Globus pallidus (tissue), 1 donor: ENCODE measurements at places on chromosomes 5 and 9.

GRCh38 chr5:130762031-130762430 is 403.0 kb downstream of the HINT1 start:
- no peak for DNase-seq

DNA sequence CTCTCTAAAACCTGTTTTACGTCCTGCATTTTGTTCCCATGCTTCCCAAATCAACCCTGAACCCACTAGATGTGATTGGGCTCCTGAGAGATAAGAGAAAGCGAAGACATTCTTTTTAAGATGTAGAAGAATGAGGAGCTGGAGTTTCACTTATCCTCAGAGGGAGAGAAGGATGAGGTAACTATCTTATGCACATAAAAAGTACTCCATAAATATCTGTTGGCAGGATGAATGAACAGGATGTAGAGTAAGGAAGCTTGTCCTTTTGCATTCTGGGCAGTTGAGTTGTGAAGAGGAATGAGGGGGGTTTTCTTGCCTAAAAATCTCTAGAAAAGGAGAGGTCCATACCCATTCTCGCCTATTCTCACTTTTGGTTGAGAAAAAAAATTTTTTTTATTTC is 163.2 kb downstream of the UNC13B start:
- no peak for DNase-seq

GRCh38 chr9:121067640-121068039 is 7.1 kb upstream of the CNTRL start:
- DNase-seq: no peak

- DNase-seq: no peak
Observed at GRCh38 chr5:44681906-44682305, 126.8 kb upstream of the MRPS30 start.

GRCh38 chr5:140145256-140145655 is 19.5 kb downstream of the IGIP start:
- DNase-seq: no peak

GRCh38 chr5:179603308-179603707 is 20.2 kb downstream of the HNRNPH1 start:
- DNase-seq: no peak

DNA sequence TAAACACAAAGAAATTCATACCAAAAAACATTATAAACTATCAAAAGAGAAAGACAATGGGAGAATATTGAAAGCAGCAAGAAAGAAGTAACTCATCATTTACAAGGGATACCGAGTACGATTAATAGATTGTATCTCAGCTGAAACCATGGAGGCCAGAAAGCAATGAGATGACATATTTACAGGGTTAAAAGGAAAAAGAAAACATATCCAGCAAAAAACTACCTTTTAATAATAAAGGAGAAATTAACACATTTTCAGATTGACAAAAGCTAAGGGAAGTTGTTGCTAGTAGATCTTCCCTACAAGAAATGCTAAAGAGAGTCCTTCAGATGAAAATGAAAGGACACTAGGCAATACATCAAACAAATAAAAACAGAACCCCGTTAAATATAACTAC is 364.8 kb upstream of the TNC start:
- no peak for DNase-seq

GRCh38 chr5:126640866-126641265 is 40.1 kb downstream of the PHAX start:
- no peak for DNase-seq

DNA sequence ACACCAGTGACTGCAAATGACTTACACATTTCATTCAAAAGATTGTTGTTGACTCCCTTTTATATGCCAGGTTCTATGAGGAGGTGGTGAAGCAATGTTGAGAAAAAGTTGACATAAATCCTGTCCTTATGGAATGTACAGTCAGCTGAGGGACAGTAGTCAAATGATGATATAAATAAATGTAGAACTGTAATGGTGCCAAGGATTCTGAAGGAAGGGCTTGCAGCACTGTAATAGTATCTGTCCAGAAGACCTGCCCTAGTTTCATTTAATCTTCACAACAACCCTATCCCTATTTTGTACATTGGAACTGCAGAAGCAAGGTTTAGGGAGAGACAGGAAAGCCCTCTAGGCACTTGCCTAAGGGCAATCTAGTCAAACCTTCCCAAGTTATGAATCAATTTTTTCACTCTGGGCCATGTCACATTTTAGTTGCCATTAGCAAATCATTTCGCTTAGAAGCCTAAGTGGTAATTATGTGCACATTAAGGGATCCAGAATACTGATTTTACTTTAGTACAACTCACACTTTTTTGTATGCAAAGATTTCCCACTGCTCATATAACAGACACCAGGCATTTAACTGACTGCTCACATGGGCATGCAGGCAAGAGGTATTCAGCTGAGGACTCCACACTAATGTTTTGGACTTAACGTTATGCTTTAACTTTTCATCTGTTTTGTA is 34.5 kb upstream of the LIFR start:
- no peak for DNase-seq

DNA sequence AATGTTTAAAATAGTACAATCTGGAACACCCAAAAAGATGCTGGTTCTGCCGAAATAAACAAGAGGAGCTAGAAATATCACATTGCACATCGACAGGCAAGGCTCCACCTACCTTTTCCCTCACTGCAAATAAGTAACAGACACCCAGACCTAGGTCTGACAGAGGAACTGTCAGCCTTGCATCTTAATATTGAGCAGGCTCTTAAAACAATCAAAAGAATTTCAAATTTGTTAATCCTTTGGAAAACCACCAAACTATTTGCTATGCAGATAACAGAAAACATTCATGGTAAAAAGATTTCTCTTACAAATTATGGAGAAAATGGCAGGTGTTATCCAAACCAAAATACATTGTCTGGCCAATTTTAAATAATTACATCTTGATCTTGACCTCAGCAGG is 71.3 kb downstream of the FRMD3 start:
- DNase-seq: no peak

DNA sequence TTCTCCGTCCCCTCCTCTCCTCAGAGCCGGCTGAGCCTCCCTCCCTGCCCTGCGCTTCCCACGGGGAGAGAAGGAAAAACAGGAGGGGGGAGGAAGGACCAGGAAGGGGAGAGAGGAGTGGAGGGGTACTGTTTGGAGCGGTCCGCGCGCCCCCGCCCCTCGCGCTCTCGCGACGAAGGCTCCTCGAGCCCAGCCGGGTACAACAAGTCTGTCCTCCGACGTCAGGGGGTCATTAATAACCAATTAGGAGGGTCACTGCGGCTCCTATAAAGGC is 480 bp upstream of the PRDM12 start:
- no peak for DNase-seq

GRCh38 chr5:178388386-178389025 is 155.9 kb upstream of the PHYKPL start:
- no peak for DNase-seq

GRCh38 chr9:124658165-124659017 is 112.7 kb downstream of the NR6A1 start:
- peak; percentile 96 for DNase-seq

DNA sequence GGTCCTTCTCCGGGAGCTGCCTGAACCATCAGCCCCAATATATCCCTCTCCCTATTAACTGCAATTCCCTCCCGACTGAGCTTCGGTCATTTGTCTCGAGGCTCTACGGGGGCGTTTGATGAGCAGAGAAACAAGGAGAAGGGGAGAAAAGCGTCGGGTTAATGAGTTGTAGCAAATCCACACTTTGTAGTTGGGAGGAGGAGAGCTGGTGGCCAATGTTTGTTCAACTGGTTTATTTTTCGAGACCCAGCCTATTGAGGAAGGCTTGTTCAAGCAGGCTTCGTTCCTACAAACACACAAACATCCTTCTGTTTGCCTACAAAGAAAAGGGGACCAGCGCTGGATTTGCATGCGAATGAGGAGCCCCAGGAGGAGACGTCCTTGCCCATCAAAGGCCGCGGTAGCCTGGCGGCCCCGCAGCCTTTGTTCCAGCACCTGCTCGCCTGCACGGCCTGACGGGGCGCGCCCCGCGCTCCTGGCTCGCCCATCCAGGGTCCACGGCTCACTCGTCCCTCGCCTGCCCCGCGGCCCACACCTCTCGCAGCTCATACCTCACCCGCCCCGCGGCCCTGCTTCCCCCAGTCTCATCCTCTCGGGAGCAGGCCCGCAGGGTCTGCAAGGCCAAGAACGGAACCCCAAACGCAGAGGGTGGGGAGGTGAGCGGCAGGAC is 4.6 kb downstream of the FOXD1 start:
- no peak for DNase-seq

GRCh38 chr5:93511445-93511844 is 69.6 kb downstream of the NR2F1-AS1 start:
- no peak for DNase-seq

GRCh38 chr9:108400297-108400696 is 455.5 kb downstream of the ACTL7B start:
- DNase-seq: no peak

GRCh38 chr9:2872250-2872930 is 28.5 kb upstream of the PUM3 start:
- peak; percentile 31 for DNase-seq

GRCh38 chr9:124699575-124699974 is 71.5 kb downstream of the NR6A1 start:
- no peak for DNase-seq

DNA sequence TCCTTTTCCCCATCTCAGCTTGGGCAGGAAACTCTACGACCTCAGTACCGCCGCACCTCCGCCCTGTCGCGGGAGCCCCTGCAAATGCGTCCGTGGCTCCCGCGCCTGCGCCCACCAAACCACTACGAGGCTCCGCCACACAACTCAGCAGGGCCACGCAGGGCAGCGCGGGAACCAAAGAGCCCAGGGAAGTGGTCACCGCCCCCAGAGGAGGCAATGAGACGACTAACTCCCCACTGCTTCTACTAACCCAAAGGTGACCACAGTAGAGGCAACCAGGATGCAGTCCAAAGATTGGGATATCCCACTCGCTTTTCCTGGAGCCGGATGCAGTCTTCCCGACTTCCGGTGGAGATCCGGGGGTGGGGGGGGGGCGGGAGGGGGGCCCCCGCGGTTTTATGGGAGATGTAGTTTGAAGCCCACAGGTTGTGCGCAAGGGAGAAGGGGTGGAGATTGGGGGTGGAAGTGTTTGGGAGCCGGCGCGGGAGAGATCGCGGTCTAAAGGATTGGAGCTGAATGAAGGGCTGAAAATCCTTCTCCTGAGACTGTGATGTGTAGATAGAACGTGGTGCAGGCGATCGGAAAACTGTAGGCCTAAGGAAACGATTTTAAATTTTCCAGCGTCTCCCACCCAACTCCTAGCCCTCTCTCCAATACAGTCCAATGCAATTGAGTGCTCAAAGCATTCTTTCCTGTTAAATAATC is at the start of gene NUDT12:
TSS of gene NUDT12 (minus strand) at position 337 of the 705 bp plus-strand sequence. CDS start 2,541 bp downstream, outside the sequence.
- DNase-seq: peak; percentile 81

GRCh38 chr5:101393795-101394450 is 490.8 kb upstream of the ST8SIA4 start:
- DNase-seq: no peak

DNA sequence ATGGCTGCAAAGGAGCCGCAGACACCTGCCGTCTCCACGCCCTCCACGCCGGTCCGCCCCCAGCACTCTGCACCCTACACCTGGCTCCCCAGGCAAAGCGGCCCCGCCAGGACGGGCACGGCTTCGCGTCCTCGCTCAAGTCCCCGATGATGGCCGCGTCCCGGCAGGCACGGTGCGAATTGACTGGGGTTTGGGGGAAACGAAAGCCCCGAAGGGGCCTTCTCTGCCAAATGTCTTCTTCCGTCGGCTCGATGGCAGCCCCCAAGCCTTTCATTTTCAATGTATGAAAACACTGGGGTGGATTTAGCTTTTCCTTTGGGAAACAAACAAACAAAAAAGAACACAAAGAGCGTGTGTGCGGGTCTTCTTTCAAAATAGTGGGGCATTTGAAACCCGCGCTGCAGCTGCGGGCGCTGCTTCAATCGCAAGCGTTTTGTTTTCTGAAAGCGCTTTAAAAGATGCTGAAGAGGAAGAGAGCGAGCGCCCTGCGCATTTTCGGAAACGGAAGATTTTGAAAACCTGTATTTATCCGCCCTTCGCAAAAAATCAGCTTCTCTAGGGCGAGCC is 160.0 kb downstream of the RMI1 start:
- DNase-seq: peak; percentile 38

DNA sequence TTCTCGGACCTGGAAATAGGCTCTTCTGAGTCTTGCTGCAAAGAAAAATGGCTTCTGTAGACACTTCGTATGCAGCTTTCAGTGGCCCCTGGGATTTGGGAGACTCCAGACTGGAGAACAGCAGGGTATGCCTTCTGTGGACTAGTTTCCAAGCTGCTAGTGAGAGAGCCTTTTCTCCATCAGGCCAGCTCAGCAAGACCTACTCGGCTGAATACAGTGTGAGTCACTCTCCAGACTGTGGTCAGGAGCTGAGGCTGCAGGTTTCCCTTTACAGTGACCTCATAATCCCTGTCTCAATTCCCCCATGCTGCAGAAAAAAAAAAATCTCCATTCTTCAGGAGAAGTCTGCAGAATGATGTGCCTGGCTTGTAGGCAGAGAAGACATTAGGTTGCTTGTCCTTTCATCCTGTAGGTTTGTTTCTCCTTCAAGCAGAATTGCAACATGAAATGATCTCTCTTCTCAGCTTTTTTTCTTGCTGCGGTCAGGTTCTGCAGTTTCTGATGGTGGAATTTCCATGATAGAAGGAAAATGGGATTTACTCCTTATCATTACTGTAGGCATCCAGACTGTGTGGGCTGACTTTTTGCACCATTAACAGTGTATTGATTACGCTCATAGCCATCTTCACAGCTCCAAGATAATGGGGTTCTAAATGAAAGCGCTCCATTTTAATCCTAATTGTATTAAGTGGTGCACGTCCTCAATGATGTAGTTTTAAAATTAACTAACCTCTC is 78.3 kb upstream of the TNFSF8 start:
- DNase-seq: no peak

DNA sequence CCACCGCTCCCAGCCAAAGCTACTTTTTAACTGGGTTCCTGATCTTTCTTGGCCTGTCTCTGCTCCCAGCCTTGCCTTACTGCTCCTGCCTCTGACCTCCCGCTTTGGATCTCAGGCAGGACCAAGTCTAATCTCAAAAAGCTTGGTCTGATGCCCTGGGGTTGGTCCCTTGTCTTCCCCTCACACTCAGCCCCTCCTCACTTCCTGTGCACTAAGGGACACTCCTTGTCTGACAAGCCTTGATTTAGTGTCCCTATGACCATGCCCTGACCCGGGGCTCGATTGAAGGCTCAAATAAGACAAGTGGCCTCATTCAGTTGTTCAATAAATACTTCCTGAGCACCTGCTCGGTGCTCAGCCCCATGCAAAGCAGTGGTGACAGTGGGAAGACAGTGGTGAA is 3.7 kb upstream of the GTF3C5 start:
- no peak for DNase-seq
